ENCODE measurements at places on chromosomes 7 and 10.

- peak; percentile 72 for DNase-seq
Observed at GRCh38 chr10:78737883-78738856, 330.6 kb upstream of the ZMIZ1 start.

DNA sequence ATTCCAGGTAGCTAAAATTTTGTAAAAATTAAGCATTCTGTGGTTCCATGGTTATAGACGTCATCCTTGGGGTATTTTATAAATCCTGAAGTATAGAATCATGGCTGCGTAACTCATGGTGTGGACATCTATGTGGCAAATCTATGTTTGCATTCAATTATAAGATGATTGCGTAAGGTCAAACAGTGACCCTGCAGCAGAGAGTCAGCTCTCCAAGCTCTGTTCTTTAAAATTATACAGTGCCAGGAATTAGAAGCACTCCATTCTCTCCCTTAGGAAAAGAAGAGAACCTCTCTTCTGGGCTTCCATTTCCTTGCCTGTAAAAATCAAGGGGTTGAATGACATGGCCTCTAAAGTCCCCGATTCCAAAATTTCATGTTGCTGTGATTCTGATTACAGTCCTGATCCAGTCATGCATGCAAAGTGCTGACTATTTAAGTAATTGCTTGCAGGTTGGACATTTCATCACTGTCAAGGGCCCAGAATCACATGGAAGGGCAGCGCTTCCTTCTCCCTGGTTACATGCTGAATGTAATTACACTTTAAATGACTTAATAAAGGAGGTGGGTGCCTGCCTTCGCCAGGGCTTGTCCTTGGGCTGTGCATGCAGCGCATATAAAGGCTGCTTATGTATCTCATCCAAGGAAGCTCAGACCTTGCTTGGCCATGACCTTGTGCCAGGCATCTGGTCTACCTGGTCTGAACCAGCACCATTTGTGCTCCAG, 550.7 kb downstream of the TYW1 start:
- DNase-seq: no peak

- peak; percentile 85 for DNase-seq
Observed at GRCh38 chr7:99004781-99005500, 126.6 kb downstream of the TRRAP start.

DNA sequence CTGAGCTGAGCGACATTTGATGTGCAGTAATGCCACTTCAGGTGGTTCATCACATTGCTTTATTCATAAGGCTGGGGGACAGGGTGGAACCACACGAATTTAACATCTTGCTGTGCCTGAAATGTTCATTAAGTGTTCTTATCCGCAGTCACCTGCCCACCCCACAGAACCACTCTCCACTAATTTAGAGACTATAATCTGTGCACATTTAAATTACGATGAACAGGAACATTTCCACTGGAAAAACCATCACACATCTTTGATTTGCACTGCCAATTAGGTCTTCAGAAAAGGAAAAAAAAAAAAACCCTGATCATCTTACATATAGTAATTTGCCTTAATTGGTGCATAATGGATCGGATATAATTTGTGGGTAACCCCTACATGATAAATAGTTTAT, 2.3 kb downstream of the CDCA7L start:
- no peak for DNase-seq

GRCh38 chr10:86523348-86523747, 1.8 kb upstream of the WAPL start:
- DNase-seq: no peak

DNA sequence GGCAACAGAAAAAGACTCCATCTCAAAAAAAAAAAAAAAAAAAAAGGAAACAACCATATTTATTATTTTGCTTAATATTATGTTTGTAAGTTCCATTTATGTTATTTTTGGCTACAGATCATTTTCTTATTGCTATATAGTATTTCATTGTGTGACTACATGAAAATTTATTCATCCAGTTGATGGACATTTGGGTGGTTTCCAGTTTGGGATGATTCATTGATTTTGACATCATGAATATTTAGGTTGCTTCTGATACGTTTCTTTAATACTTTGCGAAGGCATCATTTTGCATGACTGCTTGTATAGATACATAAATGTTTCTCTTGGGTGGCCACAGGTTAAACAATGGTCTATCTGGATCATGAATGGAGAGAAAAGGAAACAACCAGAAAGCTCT, 2.0 kb upstream of the NPSR1 start:
- no peak for DNase-seq

DNA sequence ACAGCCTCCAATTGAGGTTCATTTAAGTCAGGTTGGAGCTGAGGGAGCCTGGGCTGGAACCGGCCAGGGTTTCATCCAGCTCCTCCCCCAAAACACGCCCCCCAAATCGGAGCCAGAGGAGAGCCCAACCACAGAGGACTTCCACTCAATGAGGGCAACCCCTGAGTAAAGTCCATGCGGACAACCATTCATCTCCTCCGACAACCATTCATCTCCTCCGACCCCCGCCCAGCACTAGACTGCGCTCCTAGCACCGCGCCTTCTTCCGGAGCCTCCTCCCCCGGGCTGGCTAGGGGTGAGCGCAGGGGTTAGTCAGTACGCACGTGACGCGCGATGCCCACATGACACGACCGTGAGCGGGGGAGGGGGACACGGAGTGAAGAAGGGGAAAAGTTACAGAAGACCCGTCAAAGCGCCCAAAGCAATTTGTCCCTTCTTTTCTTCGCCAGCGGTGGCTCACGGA, 1.4 kb downstream of the MAGI2 start:
- peak; percentile 94 for DNase-seq

DNA sequence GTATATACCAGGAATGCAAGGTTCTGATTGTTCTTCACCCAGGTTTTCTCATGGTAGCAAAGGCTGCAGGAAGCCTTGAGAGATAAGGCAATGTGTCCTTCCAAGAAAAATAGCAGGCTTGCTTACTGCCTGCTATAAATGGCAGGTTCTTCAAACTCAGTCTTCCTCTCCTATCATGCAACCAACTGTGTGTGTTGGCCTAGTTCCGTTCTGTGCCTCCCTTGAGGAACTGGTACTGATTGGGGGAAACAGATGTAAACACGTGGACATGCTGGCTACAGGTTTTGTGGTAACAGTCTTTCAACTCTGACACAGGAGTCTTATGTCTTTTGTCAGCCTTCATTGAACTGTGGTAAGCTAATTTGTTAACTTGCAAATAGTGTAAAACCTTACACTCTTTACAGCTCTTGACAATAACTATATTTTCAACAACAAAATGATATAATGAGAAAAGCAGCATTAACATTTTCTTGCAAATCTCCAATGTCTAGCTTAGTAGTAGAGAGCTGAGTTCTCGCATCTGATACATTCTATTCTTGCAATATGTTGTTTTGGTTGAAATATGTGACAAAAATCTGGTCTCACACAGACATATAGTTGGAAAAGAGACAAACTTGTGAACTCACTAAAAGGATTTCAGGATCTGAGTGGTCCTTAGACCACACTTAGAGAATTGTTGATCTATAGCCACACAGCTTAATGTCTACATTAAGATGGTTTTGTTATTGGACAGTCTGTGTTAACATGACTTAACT, 54.7 kb upstream of the LSM8 start:
- DNase-seq: no peak

DNA sequence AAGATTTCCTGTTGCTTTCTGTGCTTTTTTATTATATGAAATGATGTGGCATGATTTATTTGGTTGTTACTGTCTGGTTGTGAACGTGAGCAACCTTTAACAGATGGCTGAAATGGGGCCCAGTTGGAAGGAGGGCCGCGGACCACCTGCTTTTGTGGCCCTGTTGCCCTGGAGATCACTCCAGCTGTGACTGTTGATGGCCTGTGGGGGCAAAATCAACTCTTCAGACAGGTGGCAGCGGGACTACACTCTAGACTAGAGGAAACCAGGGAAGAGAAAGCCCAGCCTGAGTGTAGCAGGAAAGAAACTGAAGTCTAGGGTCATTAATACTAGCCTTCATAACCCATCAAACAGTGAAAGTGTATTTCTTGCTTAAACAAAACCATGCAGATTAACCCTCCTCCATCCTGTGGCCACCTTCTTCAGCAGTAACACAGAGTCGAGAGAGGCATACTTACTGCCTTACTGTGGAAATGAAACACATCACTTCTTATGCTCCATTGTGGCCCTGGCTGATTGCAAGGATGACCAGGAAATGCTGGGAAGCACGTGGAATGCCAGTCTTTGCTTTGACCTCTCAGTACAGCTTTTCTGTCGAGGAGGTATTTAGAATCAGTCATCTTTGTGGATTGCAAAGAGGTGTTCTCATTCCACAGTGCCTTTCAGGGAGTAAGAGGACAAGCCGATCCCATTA, 80.5 kb downstream of the CCNY start:
- DNase-seq: no peak

GRCh38 chr10:4652111-4653010, 173.6 kb upstream of the AKR1E2 start:
- no peak for DNase-seq

- no peak for DNase-seq
Observed at GRCh38 chr10:101140084-101140949, 9.2 kb downstream of the TLX1 start.

DNA sequence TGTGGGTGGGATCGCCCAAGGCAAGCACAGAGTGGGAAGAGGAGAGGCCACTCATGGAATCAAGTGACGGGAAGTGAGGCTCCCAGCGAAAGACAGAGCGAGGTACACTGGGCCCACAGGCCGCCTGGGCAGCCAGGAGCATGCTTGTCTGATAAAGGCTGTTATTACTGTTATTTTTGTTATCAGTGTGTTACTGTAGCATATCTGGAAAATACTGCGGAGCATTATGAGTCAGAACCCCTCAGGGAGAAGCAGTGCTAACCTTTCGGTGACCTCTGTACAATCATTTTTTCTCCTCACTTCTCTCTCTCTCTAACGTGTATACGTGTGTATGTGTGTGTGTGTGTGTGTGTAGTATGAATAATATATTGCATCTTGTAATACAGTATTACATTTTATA, 3.8 kb upstream of the TCERG1L start:
- DNase-seq: no peak

- DNase-seq: no peak
Observed at GRCh38 chr7:149053384-149053783, 25.1 kb upstream of the PDIA4 start.

DNA sequence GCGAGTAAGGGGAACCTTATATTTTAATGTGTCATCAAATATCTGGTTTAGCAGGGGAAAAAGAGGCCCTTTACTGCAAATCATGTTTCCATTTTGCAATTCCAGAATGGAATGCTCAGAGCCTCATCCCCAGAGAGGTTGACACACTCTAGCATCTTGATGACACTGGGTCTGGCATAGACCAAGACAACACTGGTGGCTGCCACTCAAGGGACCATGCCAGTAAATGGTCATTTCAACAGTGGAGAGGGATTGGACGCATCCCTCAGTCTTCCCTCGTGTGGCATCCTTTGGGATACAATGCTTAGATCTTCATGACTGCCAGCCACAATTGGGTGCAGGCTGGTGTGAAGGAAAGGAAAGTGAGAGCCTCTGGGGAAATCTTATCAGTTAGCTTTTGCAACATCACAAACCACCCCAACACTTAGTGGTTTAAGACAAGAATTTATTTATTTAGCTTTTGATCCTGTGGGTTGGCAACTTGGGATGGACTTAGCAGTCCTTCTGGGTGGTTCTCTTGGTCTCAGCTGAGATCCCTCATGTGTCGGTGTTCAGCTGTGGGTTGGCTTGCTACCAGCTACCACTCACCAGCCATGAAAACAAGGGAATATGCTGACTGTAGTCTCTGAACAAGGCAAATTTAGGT, 21.6 kb downstream of the TACC2 start:
- no peak for DNase-seq

DNA sequence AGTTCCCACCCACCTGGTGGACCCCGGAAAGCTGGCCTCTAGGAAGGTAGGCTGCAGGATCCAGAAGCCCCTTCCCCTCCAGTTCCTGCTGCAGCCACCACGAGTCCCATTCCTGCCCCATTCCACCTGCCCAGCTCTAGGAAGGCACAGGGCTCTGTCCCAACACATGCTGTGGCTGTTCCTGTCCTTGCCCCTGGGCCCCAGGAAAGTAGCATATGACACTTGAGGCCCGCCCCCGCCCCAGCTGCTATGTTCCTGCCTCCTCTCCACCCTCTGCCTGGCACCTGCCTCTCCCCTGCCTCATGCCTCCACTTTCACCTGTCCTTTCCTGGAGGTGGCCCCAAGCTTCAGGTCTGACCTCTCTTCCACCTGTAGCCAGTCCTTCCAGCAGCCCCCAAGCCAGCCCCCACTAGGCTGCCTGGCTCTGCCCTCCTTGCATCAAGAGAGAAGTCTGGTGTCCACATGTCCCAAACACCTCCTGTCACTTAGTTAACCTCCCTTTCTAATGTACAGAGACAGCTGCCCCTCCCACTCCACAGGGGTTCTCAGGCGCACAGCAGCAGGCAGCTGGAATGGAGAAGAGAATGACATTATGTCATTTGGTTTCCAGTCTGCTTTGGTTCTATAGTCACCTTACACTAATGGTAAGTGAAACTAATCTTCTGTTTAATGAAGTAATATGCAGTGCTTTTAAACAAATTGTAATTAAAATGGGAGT, 22.7 kb downstream of the YKT6 start:
- no peak for DNase-seq

Measured in mesenteric fat pad (tissue), 1 donor.